Central memory CD4-positive, alpha-beta T cell (primary cell): ENCODE measurements at places on chromosomes 5 and 9.

DNA sequence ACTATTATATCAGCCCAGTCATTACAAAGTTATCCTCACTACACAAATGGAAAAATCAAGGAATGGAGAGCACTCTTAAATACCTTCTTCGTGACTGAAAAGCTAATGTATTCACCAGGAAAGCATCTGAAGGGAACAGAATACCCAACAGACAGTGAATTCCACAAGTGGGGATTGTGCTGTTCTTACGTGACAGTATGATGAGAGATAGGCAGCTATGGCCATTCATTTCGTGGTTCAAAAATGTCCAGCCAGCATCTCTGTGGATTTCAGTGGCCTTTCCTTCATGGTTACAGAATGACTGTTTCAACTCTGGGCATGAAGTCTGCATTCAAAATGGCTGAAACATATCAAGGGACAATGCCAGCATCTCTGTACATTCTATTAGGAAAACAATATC lies 323.8 kb downstream of the PRELID2 start:
- DNase-seq = no peak

GRCh38 chr5:80825786-80826460 lies 134.2 kb upstream of the RASGRF2 start:
- no peak for DNase-seq

DNA sequence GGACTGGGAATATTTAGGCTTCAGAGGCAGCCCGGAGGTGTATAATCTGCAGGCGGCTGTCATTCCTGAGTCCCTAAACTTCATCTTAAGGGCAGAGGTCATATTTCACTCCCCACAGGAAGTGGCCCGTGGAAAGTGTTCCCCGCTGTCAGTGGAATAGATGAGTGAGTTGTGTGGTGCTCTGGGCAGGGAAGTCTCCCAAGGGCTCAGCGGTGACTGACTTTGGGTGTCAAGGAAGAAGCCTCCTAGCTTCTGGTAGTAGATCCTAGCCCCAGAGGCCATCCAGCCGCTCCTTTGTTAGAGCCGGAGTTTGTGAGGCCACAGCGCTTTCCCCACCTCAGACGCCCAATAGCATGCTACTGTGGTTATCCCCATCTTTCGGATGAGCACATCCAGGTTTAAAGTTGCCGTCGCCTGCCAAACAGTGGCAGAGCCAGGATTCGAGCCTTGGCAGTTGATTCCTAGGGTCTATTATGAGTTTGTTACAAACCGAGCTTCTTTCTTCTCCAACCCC lies 38.9 kb upstream of the TIFAB start:
- DNase-seq = no peak

GRCh38 chr9:82601293-82601771 lies 461.6 kb downstream of the RASEF start:
- DNase-seq = no peak

- no peak for DNase-seq
These were observed 39.2 kb upstream of the NKD2 start for GRCh38 chr5:969408-969839.
